ENCODE measurements at places on chromosomes 13 and 19. TPM values are rescaled to one million over a fixed set of nuclear protein-coding genes. Genes with fewer than 3 reads are reported as not detected.
A peak's percentile ranks its signal among the peaks of the same experiment; 100 is the strongest.

Gene PVR
- total RNA-seq, result 141 TPM

Gene SIGLEC12
- total RNA-seq, result not detected

Gene GRIK5
- 1.8 TPM for total RNA-seq

Gene CGB8
- not detected for total RNA-seq

Gene OR7A5
- not detected for total RNA-seq

Gene ZNF616
- 9.5 TPM for total RNA-seq

DNA sequence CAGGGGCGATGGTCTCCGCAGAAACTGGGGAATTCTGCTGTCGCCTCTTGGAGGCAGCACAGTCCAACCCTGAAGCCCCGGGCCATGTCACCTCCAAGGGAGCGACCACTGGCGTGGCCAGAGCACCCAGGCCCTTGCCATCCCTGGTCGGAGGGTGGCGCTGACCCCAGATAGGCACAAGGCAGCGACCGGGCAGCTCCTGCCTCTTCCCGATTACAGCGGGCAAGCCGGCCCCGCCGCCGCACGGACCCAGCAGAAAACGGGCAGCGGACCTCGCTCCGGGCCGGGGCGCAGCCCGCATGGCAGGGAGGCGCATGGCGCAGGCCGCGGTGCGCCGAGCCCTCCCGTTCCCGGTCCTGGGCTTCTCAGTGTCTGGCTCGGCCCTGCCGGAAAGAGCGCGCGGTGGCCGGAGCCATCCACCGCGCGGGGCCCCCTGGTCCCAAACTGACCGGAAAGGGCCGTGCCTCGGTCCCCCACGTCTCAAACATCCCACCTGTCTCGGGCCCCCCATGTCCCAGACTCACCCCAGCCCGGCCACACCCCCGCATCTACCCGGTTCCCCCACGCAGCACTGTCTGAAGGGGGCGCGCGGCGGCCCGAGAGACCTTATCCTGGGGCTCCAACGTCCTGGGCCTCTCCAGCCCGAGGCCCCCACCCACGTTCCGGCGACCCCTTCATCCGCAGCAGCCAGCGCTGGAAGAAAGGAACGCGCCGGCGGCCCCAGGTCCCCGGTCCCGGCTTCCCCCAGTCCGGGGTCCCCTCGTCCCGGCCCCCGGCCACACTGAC lies 727 bp downstream of the CERS1 start:
- DNase-seq, result peak; percentile 44

DNA sequence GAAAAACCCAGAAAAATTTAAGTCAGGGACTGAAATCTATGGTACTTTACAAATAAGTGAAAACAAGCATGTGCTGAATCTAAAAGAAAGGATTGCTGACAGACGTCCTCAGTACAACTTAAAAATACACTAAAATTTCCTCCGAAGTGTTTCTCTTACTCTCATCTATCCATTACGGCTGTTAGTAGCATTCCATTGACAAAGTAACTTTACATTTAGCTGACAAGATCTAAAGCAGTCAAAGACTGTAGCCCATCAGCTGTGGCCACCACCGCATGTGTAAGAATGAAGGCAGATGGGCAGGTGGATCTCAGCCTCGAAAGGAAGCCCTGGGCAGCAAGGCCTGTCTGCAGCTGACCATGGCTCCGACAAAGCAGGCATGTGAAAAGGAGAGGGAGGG lies 59.0 kb downstream of the FLT1 start:
- no peak for DNase-seq

DNA sequence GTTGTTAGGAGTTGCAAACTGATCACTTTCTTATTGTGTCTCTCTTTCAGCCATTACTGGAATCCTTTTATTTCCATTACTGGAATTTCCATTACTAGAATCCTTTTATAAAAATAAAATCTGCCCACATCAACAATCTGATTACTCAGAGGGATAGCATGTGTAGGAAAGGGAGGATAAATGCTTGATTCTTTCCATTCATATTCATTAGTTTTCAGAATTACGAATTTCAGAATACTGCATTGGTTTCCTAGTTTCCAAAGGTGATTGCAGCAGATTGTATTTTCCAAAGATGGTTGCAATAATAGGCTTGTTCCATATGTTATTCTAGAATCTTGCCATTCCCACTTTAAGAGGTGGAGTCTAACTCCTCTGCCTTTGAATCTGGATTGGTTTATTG lies 37.1 kb downstream of the ZNF146 start:
- no peak for DNase-seq

- DNase-seq, result no peak
Measured at GRCh38 chr13:73759434-73759833, 374.8 kb downstream of the KLF12 start.

DNA sequence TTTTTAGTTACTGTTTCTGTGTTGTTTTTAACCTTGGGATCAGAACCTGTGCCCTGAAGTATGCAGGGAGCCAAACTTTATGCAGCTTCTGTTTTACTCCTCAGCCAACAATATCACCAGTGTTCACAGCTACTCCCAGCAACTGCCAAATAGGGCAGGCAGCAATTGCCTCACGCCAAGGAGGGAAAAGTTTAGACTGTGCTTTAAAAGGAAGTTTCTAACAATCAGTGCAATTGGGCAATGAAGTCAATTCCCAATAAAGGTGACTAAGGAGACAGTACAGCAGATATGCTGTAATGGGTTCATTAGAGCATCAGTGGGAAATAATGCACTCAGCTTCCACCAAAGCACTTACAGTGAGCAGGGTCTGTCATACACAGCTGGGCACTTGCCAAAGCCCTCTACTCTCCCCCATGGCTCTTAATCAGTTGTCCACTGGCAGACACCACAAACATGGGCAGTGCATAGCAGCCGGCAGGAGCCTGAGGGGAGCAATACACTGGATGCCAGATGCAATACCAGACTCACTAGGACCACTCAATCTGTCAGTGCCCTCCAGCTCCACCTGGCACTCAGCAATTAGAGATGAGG lies 19.3 kb downstream of the ENOX1 start:
- no peak for DNase-seq

DNA sequence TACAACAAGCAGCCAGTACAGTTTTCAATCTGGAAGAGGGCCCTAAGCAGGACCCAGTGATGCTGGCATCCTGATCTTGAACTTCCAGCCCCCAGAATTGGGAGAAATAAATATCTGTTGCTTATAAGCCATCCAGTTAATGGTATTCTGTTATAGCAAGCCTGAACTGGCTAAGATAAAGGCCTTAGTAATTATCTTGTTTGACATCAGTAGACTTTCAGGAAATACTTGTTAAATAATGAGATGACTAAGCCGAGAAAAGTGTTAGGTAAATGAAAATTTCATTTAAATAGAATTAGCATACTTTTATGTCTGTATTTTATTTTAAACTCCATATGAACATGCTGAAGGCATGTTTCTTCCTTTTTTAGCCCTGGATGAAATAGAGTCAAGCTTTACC lies 188.2 kb downstream of the OLFM4 start:
- no peak for DNase-seq

GRCh38 chr13:20682061-20682460 lies 21.4 kb upstream of the IL17D start:
- no peak for DNase-seq

GRCh38 chr13:31912647-31913401 lies 118.8 kb upstream of the FRY start:
- no peak for DNase-seq

- no peak for DNase-seq
Measured at GRCh38 chr13:50033725-50034124, 18.5 kb downstream of the KCNRG start.
